Naive thymus-derived CD8-positive, alpha-beta T cell (primary cell): ENCODE measurements at places on chromosomes 6 and 20.

DNA sequence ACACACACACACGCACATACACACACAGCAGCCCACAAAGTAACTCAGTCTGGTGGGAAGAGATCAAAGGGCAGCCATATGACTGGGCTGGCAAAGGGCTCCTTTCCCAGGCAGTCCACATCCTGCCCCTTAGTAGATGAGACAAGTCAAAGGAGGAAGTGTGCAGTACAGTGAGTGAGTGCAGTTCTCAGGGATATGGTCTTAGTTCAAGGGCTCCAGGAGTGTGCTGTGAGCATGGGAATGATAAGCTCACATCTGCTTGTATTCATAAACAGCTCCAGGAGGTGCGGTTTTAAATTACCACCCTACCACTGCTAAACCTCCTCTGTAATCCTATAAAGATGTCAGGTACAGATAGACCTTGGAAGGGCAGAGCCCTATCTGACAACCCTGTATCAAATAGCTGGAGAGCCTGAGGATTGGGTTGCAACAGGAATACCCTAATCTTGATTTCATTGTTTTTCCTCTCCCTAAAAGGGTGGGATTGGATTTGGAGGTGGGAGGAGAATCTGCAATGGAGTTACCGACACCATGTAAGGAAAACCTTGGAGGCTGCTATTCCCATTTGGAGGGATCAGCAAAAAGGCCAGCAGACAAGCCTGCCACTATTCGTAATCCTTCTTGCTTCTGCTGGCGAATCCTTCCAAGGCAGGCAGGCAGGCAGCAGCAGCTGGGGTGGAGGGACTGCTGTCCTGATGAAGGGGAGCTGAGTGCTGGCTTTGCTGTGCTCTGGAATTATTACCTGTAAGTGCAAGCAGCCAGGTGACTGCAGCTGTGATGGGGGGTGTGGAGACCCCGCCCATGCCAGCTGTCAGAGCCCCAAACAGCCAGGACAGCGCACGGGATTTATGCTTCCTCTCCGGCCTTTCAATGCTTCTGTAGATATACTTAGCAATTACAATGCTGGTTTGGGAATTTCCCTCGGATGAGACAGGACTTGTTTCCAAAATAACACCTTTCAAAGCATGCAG is 342.7 kb downstream of the PRL start:
- no peak overlapping the region for H3K4me3 ChIP-seq
- no peak overlapping the region for H3K27ac ChIP-seq
- peaks cover 3% of the 10 kb centered on the region for H3K27me3 ChIP-seq
- no peaks in the 10 kb centered on the region for H3K36me3 ChIP-seq

GRCh38 chr20:35669681-35670080 is 5.0 kb upstream of the CPNE1 start:
- no peak overlapping the region for H3K4me3 ChIP-seq
- H3K4me1 ChIP-seq = peaks cover 2% of the 10 kb centered on the region
- H3K27ac ChIP-seq = no peak overlapping the region
- no peaks in the 10 kb centered on the region for H3K27me3 ChIP-seq
- peaks cover 32% of the 10 kb centered on the region for H3K36me3 ChIP-seq

DNA sequence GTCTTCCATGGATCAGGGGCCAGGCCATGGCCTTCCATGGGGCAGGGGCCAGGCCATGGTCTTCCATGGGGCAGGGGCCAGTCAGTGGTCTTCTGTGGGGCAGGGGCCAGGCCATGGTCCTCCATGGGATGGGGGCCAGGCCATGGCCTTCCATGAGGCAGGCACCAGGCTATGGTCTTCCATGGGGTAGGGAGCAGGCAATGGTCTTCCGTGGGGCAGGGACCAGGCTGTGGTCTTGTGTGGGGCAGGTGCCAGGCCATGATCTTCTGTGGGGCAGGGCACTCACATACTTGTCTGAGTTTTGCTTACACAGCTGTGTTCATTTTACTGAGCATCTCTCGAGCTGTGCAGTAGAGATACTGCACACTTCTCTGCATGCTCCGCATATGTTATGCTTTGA is 57.3 kb upstream of the THBS2 start:
- no peak for DNase-seq
- no peaks in the 10 kb centered on the region for H3K36me3 ChIP-seq
- no peaks in the 10 kb centered on the region for H3K4me1 ChIP-seq
- no peak overlapping the region for H3K27ac ChIP-seq
- no peaks in the 10 kb centered on the region for H3K27me3 ChIP-seq

GRCh38 chr6:4018924-4019236 is 60.1 kb downstream of the FAM217A start:
- DNase-seq = no peak
- H3K4me3 ChIP-seq = peak overlapping the region; percentile 99
- H3K4me1 ChIP-seq = peaks cover 73% of the 10 kb centered on the region
- H3K36me3 ChIP-seq = peaks cover 5% of the 10 kb centered on the region
- peak overlapping the region; percentile 98 for H3K27ac ChIP-seq

DNA sequence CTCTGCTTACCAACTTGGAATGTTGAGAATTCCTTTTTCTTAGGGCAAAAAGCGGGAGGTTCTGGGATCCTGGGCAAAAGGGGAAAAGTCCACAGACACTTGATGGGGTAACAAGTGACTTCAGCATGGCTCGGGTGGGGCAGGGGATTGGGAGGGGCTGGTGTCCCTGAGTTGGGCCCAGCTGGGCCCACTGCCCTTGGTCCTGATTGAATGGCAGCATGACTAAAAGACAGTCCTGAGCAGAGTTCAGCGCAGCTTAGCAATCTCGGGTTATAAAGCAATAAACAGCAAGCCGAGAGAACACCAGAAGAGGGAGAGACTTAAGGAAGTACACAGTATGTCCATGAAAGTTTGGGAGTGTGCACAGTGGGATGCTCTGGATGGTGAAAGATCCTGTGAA is 5.6 kb downstream of the PPP2R5D start:
- DNase-seq = no peak
- H3K27ac ChIP-seq = no peak overlapping the region
- no peaks in the 10 kb centered on the region for H3K27me3 ChIP-seq
- H3K4me1 ChIP-seq = peaks cover 54% of the 10 kb centered on the region
- peaks cover 2% of the 10 kb centered on the region for H3K36me3 ChIP-seq

DNA sequence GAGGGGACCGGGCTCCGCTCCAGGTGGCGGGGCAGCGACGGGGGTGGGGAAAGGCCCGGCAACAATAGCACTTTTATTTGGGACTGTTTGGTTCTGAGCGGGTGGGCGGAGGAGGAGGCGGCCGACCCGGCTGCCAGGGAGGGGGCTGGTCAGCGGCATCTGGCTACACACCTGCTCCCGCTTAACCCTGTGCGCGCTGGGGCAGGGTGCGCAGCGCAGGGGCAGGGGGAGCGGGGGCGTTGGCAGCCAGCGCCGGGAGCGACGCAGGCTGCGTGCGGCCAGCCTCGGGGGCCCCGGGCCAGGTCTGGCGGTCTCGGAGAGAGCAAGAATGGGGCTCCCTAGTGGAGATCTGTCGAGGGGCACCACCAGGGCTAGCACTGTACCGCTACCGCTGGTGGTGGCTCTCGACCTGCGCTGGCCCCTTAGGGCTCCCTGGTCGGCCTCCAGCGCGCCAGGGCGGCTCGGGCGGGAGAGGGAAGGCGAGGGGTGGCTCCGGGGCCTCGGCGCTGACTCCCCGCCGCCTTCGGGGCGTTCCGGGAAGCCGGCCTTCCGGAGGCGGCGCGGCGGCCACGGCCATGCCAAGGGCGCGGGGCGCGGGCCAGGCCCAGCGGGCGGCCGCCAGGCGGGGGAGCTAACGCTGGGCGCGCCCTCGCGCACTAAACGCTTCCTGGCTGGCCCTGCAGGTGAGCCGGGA is 92.4 kb downstream of the NCR2 start:
- H3K36me3 ChIP-seq = no peaks in the 10 kb centered on the region
- peaks cover 26% of the 10 kb centered on the region for H3K27me3 ChIP-seq
- no peak overlapping the region for H3K4me3 ChIP-seq
- DNase-seq = no peak

DNA sequence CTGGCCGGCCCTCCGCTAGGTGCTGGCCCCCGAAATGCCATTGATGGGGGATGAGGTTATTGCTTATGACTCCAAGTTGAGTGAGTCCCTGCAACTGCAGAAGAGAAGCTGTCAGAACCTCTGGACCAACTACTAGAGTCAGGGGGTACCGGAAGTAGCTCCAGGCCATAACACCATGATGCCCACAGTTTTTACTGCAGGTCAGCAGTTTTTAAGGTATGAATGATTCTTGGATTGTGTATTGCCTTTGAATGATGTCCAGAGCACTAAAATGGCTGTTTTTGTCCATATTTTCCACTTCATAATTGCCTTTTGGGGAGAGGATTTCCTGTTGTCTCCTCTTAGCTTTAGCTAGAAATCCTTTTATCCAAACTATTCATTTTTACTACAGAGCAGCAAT is 148.4 kb downstream of the PDE10A start:
- H3K36me3 ChIP-seq = no peaks in the 10 kb centered on the region
- no peaks in the 10 kb centered on the region for H3K4me1 ChIP-seq
- no peak overlapping the region for H3K4me3 ChIP-seq
- H3K27me3 ChIP-seq = no peaks in the 10 kb centered on the region
- DNase-seq = no peak

- no peak overlapping the region for H3K4me3 ChIP-seq
- no peak for DNase-seq
- no peaks in the 10 kb centered on the region for H3K4me1 ChIP-seq
- H3K36me3 ChIP-seq = no peaks in the 10 kb centered on the region
- H3K27me3 ChIP-seq = peaks cover 6% of the 10 kb centered on the region
- no peak overlapping the region for H3K27ac ChIP-seq
Observed at GRCh38 chr20:24875078-24875477, 74.0 kb upstream of the CST7 start.

DNA sequence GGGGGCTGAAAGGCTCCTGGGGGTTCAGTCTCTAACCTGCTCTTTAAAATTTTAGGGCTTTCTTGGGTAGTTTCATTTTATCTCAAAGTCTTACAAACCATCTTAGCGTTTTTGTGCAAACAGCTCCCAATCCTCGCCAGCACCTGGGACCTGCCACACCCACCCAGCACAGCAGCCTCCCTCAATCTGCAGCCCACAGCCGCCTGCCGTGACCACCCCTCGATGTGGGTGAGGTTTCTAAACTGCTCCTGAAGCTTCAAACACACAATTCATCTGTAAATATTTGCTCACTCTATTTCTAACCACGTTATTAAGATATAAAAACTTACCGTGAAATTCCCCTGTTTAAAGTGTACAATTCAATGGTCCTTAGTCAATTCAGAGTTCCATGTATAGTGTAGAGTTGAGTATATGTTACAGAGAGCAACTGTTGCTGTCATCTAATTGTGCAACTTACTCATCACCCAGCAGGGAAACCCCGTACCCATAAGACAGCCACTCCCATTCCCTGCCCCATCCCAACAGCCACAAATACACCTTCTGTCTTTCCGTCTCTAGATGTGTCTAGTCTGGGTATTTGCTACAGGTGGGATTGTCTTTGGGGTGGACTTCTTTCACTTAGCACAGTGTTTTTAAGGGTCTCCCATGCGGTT is 381.0 kb downstream of the TAF4 start:
- no peaks in the 10 kb centered on the region for H3K4me1 ChIP-seq
- no peak overlapping the region for H3K4me3 ChIP-seq
- H3K36me3 ChIP-seq = no peaks in the 10 kb centered on the region
- no peak overlapping the region for H3K27ac ChIP-seq
- no peak for DNase-seq

DNA sequence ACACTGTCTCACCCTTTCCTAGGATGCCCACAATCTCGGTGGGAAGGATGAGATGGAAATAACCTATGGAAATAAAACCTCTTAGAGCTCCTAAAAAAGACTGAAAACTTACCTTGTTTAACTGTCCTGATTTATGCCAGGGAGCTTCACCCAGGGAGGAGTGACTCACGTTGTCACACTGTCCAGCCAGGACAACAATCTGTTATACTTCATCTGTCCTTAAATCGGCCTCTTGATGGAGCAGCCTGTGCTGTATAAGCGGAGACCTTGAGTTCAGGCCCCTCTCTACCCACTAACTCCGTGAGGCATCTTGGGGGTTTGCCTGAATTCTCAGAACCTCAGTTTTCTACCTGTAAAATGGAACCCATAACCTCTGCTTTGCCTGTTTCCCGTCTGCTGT is 9.2 kb upstream of the KIAA1755 start:
- H3K4me1 ChIP-seq = no peaks in the 10 kb centered on the region
- no peak overlapping the region for H3K27ac ChIP-seq
- peaks cover 16% of the 10 kb centered on the region for H3K27me3 ChIP-seq
- no peak for DNase-seq
- no peaks in the 10 kb centered on the region for H3K36me3 ChIP-seq

- no peak overlapping the region for H3K27ac ChIP-seq
- H3K4me1 ChIP-seq = peaks cover 17% of the 10 kb centered on the region
- no peak overlapping the region for H3K4me3 ChIP-seq
- peaks cover 55% of the 10 kb centered on the region for H3K27me3 ChIP-seq
- H3K36me3 ChIP-seq = peaks cover 21% of the 10 kb centered on the region
- DNase-seq = no peak
Observed at GRCh38 chr6:166640342-166641043, 13.4 kb upstream of the RPS6KA2 start.

GRCh38 chr6:88750936-88751335 is 212.5 kb downstream of the RNGTT start:
- DNase-seq = no peak
- H3K27me3 ChIP-seq = no peaks in the 10 kb centered on the region
- H3K27ac ChIP-seq = no peak overlapping the region
- H3K4me3 ChIP-seq = no peak overlapping the region
- peaks cover 37% of the 10 kb centered on the region for H3K36me3 ChIP-seq

DNA sequence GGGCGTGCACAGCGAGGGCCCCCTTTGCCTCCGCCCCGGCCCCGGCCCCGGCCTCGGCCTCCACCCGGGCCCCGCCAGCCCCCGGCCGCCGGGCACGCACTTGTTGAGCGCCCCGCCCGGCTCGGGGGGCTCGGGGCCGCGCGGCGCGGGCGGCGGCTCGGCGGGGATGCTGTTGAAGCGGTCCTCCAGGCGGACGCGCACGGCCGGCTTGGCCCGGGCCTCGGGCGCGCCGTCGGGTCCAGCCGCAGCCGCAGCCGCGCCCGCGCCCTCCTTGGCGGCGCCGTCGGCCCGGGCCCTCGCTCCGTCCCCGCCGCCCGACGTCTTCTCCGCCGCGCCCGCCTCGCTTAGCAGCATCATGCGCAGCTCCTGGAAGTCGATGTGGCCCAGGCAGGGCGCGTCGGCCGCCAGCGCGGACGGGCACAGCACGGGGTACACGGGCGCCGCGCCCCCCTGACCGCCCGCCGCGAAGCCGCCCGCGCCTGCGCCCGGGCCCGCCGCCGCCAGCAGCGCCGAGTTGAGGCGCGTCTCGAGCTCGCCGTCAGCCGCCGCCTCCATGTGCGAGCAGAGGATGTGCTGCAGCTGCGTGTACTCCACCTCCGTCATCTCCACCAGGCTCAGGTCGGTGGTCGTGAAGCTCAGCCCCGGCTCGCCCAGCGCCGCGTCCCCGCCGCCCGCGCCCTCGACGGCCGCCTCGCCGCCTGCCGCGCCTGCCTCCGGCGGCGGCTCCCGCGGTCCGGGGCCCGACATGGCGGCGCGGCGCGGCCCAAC is 514 bp downstream of the TCFL5 start:
- no peak overlapping the region for H3K27ac ChIP-seq
- H3K4me3 ChIP-seq = peak overlapping the region; percentile 63
- H3K4me1 ChIP-seq = peaks cover 17% of the 10 kb centered on the region
- peak; percentile 57 for DNase-seq
- no peaks in the 10 kb centered on the region for H3K27me3 ChIP-seq
- peaks cover 7% of the 10 kb centered on the region for H3K36me3 ChIP-seq

- peaks cover 58% of the 10 kb centered on the region for H3K4me1 ChIP-seq
- H3K4me3 ChIP-seq = no peak overlapping the region
- no peak for DNase-seq
- no peaks in the 10 kb centered on the region for H3K27me3 ChIP-seq
- H3K27ac ChIP-seq = no peak overlapping the region
Observed at GRCh38 chr6:161029195-161029809, 37.7 kb downstream of the MAP3K4 start.
